ENCODE measurements at places on chromosomes 2 and 18.

GRCh38 chr2:178197791-178198190, 3.5 kb downstream of the OSBPL6 start:
- DNase-seq, result no peak

DNA sequence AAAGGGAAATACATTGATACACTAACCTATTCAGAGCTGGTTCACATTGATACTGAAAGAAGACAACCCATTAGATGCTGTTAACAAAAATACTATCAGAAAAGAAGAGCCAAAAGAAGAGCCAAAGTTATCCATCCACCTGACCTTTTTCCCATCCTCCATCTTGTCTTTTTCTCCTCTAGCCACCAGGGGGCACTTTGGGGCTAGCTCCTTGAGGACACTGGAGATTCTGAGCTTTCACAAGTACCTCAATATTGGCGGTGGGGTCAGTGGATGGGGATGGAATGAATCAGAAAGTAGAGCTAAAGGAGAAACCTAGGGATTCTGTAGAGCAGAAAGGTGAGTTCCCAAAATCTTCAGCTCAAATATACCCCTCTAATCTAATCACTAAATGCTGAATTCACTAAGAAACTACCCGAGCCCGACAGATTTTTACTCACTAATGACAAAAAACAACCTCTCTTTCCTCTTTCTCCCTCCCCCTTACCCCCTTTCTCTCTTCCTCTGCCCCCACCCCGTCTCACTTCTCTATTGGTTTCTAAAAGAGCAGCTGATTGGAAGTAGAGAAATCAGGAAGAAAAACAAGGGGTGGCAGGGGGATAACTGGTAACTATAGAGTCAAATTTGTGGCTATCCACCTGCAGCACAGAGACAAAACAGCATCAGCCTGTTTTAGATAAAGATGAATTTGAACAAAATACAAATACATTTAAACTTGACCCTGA, 203.3 kb downstream of the TCF4 start:
- DNase-seq, result no peak

GRCh38 chr18:3219241-3219630, 532 bp downstream of the MYOM1 start:
- no peak for DNase-seq

DNA sequence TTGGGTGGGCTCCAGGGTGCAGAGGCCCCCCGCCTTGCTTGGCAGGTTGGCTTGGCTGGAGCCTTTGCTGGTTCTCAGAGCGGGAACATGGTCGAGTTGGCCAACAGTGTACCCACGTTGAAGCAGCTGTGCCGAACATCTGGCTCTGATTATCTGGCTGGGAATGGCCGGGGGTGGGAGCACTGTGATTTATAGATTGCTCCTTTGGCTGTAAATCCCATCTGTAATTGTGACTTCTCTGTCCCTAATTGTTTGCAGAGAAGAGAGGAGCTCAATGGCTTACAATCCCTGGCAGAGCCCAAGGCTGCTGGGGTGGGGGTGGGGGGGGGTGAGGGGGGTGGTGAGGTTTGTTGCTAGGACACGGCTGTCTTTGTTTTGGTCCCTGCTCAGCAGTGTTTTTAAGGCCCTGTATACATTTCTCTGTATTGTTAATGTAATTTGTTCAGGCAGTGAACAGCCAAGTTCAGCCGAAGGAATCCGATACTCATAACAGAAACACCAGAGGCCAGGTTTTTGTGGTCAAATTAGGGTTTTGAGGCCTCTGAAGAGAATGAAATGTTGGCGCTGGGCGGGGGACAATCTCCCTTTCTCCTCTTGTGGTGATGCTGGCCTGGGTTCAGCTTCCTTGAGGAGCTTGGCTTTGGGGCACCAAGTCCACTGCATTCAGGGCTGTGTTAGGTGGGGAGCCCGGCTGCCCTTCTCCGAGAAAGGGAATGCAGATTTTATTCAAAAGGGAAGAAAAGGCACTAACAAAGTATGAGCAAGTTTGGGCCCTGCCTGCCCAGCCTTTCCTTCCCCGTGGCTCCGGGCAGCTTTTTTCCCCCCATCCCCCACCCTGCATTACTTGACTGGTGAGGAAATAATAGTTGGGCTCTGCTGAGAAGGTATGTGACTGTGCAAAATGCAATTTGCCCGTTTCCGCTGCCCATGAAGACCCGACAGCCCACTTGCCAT, 82.5 kb downstream of the TCF7L1 start:
- DNase-seq, result peak; percentile 83

DNA sequence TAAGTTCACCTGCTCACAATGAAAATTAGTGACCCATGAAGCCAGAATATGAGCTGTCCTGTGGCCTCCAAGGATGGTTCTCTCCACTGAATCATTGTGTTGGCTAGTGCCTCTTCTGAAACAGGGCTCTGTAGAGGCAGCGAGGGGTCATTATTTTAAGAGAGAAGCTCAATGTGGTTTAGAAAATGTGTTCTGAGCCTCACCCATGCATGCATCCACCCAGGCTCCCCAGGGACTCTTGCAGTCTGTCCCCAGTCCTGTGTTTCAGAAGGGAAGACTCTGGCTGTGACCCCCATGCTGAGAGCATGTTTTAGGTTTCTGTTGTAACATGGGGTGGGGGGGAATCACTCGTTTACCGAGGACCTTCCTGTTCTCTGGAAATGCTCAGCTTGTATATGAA, 135.2 kb downstream of the RNF144A start:
- DNase-seq, result no peak

GRCh38 chr2:48089644-48090043, 183.3 kb upstream of the FBXO11 start:
- DNase-seq, result no peak

DNA sequence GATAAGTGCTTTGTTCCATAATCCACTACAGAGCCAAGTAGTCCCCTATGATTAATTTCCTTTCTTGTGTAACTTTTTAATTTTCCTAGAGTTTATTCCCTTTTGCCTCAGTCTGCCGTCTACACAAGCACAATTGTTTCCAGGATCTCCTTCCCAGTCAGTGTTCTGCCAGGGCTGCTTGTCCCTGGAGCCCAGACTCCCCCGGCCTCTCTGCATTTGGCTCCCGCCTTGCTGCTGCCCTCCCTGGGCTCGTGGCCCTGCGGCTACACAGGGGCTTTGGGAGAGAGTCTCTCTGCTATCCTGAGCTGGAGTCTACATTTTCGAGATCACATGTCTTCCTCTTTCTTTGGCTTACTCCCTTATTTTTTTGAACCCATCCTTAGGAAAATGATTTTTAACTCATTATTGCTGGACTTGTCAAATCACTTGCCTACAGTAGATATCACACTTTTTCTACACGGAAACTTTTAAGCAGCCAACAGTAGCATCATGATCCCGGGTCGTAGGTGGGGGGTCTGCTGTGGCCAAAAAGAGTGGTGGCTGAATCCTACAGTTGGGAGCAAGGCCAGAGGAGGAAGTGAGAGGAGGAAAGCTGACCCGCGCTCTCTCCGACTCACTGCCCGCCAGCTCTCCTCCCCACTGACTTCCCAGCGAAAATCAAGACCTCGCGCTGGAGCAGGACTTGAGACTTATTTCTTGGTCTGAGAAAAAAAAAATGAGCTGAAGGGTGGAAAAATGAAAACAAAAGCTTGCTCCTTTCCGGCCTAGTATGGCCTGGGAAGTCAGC, 9.4 kb downstream of the FBLN7 start:
- DNase-seq, result no peak

GRCh38 chr2:110777531-110778311, 45.3 kb downstream of the ACOXL start:
- DNase-seq, result no peak

DNA sequence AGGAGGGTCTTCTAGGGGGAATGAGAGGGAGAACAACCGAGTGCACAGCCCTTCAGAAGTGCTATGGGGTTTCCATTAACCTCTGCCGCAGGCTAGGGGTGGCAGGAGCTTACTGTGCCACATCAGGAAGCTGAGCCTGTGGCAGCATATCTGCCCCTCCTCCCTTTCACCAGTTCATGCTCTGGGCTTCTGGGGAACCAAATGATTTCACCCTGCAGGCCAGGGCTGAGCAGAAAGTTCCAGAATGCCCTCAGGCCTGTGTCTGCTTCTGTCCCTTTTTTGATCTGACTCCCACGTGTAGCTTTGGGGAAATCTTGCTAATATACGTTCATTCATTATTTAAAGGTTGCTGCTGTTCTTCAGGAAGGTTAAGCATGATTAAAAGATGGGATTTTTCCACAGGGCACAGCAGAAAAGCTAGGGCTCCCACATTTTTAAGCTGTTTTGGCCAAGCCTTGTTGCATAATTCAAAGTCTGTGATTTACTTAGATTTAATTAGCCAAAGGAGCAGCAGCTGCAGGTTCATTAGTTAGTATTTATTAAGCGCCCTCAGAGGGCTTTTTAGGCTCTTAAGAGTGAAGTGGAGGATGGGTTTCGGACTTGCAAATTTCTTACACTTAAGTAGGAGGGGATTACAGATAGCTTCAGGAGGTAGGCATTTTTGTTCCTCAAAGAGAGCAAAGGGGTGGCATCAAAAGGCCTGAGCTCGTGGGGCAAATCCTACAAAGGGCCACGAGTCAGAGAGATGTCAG, 10.2 kb downstream of the TMEM247 start:
- DNase-seq, result no peak

DNA sequence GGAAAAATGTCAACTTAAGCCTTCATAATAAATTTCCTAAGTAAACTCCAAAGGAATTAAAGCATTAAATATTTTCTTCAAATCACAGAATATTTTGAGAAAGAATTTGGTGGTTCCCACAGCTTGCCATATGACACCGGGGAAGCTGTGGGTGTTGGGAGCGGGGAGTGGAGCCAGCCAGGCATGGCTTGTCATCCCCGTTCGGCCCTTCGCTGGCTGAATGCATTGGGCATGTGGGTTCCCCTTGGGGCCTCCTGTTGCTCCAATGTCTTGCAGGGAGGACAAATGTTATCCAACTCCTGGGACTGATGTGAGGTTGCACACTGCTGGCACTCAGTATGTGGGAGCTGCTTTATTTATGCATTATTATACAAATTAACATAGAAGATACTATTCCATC, 18.6 kb downstream of the NGEF start:
- no peak for DNase-seq

DNA sequence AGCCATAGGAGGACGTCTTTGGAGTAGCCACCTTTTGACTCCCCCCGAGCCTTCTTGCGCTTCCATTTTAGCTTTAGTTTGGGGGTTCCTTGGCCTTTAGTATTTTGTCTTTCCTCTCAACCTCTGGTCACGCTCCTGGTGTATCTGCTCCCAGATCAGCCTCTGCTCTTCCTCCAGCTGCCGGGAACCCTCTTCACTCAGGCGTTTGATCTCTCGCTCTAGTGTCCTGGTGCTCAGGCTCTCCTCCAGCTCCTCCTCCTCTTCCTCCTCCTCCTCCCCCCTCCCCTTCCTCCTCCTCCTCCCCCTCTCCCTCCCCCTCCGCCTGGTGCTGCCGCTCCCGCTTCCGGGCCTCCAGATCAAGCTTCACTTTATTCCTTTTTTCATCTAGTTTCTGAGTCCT, 1082.3 kb upstream of the TMEFF2 start:
- DNase-seq, result no peak

DNA sequence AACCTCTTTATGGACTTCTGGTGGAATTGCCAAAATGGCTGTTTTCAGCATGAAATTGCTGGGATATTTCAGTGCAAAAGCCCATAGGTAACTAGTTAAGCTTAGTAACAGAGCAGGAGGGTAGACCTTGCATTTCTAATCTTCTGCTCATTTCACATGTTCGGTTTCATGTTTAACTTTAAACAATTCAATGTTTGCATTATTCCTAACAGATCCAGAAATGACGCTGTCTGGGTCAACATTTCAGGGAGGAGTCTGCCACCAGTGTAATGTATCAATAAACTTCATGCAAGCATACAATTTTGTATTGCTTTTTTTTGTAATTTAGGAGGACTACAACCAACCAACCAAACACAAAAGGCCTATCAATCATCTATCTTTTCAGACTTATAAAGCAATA, 22.4 kb downstream of the CABYR start:
- no peak for DNase-seq

GRCh38 chr2:86275962-86276361, 61.5 kb downstream of the REEP1 start:
- no peak for DNase-seq

DNA sequence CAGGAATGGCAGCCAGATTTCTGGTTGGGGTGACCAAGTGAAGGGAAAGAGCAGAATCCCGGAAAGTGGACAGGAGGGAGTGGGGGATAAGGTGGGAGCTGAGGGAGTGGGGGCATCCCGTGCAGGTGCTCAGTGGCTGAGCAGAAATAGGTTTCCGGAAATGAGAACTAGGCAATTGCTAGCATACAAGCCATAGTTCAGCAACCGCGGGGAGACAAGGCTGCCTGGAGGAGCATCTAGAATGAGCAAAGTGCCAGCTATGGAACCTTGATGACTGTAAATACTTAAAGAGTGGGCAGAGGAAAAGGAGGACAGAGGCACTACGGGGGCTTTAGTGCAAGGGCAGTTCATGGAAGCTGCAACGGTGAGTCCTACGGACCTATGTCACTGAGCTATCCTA, 220.2 kb downstream of the BCL11A start:
- no peak for DNase-seq

- no peak for DNase-seq
Observed at GRCh38 chr2:47255794-47256193, 100.7 kb upstream of the STPG4 start.

- no peak for DNase-seq
Observed at GRCh38 chr18:48804856-48805610, 145.7 kb downstream of the SMAD7 start.

DNA sequence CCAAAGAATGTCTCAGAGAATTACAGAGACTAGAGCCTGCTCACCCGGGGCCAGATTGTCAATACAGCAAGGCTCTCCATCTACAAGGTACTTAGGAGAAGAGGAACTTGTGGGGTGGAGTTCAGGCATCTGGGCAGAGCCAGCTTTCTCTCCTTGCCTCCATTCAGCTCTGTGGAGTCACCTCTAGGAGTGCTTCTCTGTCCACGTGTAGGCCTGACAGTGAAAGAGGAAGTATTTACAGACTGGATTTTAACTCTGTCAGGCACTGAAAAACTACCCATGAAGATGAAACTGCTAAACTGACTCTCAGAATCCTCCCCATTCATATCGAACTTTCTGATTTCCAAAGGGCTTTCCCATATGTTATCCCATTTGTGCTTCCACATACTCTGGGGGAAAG, 315.6 kb downstream of the SETBP1 start:
- no peak for DNase-seq

DNA sequence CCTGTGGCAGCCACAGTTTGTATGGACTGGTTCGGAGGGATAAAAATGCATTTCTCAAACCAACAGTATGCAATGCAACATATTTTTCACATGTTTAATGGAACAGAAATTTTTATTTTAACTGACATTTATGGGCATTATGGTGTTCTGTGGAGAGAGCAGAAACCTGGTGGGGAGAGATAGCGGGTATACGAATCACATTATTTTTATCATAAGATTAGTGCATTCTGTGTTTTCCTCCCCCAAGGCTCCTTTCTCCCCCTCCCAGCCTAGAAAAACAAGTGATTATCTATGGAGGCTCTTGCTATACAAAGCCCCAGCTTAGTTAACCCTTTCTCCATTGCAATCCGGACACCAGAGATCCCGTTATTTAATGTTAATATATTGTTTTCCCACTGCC, 289.8 kb upstream of the PIK3C3 start:
- DNase-seq, result no peak

GRCh38 chr2:241935314-241935713, 65.8 kb downstream of the RTP5 start:
- DNase-seq, result peak; percentile 46

- DNase-seq, result no peak
Observed at GRCh38 chr18:22828171-22828570, 105.0 kb upstream of the RBBP8 start.

Data from GM04504 (cell line).